Thoracic aorta (tissue), 2 donors: ENCODE measurements at places on chromosomes 1 and 21.

DNA sequence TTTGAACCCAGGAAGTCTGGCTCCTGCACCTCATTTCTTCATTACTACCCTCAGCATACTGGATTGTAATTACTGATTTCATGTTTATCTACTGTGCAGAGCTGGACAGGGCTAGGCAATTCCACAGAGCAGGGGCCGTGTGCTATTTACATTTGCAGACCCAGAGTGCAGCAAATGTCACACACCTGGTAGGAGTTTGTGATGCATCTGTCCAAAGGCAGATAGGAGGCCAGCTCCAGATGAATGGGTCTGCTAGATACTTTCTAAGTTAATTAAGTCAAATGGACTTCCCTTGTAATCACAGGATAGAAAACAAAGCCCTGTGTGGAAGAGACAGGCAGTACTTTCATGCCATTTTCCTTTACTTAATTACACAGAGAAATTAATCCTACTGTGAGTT lies 46.2 kb downstream of the PGBD5 start:
- DNase-seq: no peak

- DNase-seq: no peak
These were observed 17.1 kb downstream of the OSCP1 start for GRCh38 chr1:36433102-36433501.

DNA sequence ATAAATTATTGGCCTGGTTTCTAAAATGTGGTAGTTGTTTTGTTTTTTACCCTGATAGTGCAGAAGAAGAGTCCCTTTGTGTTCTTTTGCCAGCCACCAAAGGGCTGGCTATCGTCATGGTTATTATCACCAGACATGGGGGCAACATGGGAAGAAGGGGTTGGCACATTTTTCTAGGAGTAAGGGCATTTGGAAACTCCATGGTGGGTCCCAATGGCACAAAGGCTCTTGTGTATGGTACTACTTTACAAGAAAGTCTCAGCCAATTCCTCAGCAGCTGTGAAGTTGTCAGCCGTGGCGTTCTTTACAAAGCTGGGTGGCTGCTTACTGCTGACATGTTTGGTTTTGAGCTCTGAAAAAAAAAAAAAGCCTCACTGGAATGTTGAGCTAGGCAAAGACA lies 330.4 kb upstream of the ESRRG start:
- DNase-seq: no peak

- DNase-seq: no peak
These were observed 108.1 kb downstream of the SLC44A5 start for GRCh38 chr1:75502776-75503175.

GRCh38 chr1:210407207-210407886 lies 78.6 kb downstream of the HHAT start:
- no peak for DNase-seq

GRCh38 chr1:72397786-72398185 lies 115.4 kb upstream of the NEGR1 start:
- no peak for DNase-seq

- no peak for DNase-seq
These were observed 51.2 kb upstream of the NFASC start for GRCh38 chr1:204819495-204819894.

DNA sequence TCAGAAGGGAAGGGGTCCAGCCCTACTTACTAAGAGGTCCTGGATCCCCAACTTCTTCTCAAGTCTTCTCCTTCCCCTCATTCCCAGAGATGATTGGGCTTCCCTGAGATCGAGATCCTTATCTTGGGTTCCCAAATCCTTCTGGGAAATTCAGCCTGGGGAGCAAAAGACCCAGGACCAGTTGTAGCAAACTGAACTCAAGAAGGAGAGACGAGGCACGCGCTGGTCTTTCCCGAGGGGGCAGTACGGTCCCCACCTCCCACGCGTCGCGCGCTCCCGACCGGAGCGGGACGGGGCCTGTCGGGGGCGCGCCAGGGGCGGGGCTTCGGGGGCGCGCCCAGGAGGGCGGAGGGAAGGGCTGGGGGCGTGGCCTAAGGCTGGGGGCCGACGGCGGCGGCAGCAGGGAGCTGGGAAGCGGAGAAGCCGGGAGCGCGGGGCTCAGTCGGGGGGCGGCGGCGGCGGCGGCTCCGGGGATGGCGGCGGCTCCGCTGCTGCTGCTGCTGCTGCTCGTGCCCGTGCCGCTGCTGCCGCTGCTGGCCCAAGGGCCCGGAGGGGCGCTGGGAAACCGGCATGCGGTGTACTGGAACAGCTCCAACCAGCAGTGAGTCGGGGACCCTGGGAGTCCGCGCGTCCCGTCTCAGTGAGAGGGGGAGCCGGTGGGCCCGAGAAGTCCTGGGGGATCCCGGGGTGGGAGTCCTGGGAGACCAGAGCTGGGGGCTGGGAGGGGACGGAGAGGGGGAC lies at the start of gene EFNA3:
Gene EFNA3, plus strand, starts transcription at position 369 of the 741 bp plus-strand sequence. Its CDS starts 105 bp downstream, at position 474.
- no peak for DNase-seq

GRCh38 chr1:160789051-160789701 lies 6.8 kb upstream of the LY9 start:
- no peak for DNase-seq

DNA sequence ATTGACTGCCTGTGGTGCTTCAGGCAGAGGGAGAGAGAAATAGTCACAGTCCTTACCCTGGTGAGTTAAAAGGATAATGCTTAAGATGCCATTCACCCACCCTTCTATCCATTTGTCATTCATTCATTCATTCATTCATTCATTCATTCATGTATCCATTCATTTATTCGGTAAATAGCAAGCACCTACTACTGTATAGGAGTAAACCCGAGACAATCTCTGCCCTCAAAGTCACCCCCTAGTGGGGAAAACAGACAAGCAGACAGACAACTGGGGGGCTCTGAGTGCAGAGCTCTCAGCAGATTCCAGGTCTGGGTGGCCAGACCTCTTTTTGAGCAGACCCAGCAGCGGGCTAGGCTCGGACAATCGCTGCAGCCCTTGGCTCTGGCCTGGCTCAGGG lies 14.1 kb upstream of the ACTL8 start:
- no peak for DNase-seq

DNA sequence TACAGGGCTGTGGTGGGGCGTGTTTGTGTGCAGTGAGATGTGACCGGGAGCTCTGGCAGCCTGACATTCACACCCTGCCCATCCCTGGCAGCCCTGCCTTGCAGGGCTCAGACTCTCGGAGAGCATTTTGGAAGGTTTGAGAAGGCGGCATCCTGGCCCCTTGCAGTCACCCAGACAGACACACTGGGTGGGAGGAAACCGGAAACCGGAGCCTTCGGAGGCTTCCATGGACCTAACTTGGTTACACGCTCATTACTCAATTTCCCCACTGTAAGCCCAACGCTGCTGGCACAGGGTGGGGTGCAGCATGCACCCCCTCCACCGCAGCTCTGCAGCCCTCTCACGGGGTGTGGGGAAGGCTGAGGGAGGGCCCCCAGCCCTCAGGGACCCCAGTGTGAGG lies 22.2 kb upstream of the RSPO1 start:
- DNase-seq: no peak

- DNase-seq: no peak
These were observed 70.1 kb downstream of the KAZN start for GRCh38 chr1:14668538-14668937.

GRCh38 chr21:28737674-28738419 lies 254.8 kb downstream of the LTN1 start:
- DNase-seq: no peak
